Thymus (tissue), 14 donors: ENCODE measurements at places on chromosomes 5 and 9.

DNA sequence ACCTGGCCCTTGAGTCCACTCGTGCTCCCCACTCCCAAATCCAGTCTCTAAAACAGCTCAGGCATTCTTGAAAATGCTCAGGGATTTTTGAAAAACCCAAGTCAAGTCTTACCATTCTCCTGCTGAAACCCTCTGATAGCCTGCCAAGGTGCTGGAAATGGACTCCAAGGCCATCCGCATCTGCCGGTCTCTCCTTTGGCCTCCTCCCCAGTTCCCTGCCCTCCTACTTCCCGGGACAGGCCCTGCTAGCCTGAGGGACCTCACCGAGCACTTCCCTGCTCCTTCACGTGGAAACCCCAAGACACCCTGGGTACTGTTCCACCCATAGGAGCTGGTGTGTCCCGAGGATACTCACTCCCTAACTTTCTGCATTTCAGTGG lies 49.8 kb upstream of the GADD45G start:
- no peaks in the 10 kb centered on the region for H3K36me3 ChIP-seq
- no peak overlapping the region for H3K4me3 ChIP-seq
- H3K27me3 ChIP-seq, result no peaks in the 10 kb centered on the region
- peaks cover 53% of the 10 kb centered on the region for H3K4me1 ChIP-seq
- DNase-seq, result no peak
- H3K27ac ChIP-seq, result no peak overlapping the region

GRCh38 chr9:33264003-33264472 lies 470 bp downstream of the BAG1 start:
- H3K27ac ChIP-seq, result peak overlapping the region; percentile 58
- DNase-seq, result no peak
- no peaks in the 10 kb centered on the region for H3K27me3 ChIP-seq
- H3K4me1 ChIP-seq, result peaks cover 7% of the 10 kb centered on the region
- peaks cover 63% of the 10 kb centered on the region for H3K36me3 ChIP-seq
- peak overlapping the region; percentile 97 for H3K4me3 ChIP-seq

GRCh38 chr5:68000805-68001204 lies 214.8 kb upstream of the PIK3R1 start:
- H3K4me1 ChIP-seq, result no peaks in the 10 kb centered on the region
- no peak for DNase-seq
- H3K4me3 ChIP-seq, result no peak overlapping the region
- no peaks in the 10 kb centered on the region for H3K27me3 ChIP-seq

GRCh38 chr9:125241863-125242739 lies 958 bp upstream of the HSPA5 start:
- DNase-seq, result no peak
- H3K27ac ChIP-seq, result peak overlapping the region; percentile 79
- H3K27me3 ChIP-seq, result no peaks in the 10 kb centered on the region

DNA sequence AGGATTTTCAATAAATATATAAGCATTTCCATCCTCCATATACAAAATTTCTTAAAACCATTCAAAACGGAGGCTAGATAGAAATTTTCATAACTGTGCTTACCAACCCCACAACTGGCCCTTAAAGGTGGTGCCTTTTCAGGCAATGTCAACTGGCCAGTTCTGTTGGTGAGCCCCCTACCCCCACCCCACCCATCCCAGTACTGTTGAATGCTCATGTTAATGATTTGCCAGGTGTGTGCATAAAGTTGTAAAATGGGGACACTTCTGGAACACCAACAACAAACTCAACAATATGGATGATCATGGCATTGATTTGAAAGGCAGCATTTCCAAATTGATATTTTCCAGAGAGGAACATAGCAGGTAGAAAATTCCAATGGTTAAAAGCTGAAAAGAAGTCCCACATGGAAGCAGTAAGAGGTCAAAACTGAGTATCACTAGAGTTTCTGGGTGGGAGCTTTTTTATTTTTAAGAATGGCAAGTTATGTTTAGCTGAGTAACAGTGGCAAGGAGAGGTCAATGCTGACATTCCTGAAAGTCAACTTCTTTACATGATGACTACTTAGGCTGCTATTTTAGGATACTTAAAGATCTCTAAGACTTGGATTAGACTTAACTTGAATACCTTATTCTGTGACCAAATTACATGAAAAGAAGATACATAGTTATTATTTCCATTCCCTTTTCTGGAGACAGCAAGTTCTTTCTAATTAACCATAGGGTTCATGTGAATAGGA lies 2.7 kb downstream of the LEAP2 start:
- DNase-seq, result no peak
- H3K4me1 ChIP-seq, result no peaks in the 10 kb centered on the region
- no peak overlapping the region for H3K27ac ChIP-seq

DNA sequence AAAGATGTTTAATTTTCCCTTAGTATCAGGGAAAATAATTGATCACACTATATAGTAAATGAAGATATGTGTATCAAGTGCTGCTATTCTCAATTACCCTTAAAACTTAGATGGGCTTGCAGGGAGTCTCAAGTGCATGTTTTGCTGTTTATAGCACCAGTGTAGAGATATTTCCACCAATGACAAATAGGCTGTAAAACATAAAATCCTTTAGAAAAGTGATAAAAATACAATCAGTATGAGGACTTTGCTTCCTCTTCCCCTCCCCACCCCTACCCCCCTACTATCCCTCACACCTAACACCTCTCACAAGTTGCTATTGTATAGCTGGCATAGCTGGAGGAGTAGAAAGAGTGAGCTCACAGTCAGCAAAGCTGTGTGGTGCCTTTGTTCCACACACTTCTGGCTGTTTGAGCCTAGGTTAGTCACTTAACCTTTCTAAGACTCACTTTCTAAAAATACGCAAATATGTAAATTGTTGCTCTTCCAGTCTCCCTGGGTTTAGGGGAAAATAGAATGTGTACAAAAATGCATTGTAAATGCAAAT lies 93.1 kb downstream of the PDE4D start:
- no peaks in the 10 kb centered on the region for H3K27me3 ChIP-seq
- no peak for DNase-seq
- H3K4me1 ChIP-seq, result no peaks in the 10 kb centered on the region
- H3K27ac ChIP-seq, result no peak overlapping the region
- no peaks in the 10 kb centered on the region for H3K36me3 ChIP-seq

GRCh38 chr9:96420468-96421219 lies 2.5 kb upstream of the ZNF367 start:
- no peak overlapping the region for H3K4me3 ChIP-seq
- no peaks in the 10 kb centered on the region for H3K27me3 ChIP-seq
- H3K4me1 ChIP-seq, result peaks cover 4% of the 10 kb centered on the region
- no peak for DNase-seq
- H3K27ac ChIP-seq, result peak overlapping the region; percentile 31
- no peaks in the 10 kb centered on the region for H3K36me3 ChIP-seq

GRCh38 chr9:13127131-13127530 lies 152.4 kb downstream of the MPDZ start:
- no peak overlapping the region for H3K4me3 ChIP-seq
- H3K4me1 ChIP-seq, result no peaks in the 10 kb centered on the region
- no peaks in the 10 kb centered on the region for H3K27me3 ChIP-seq

DNA sequence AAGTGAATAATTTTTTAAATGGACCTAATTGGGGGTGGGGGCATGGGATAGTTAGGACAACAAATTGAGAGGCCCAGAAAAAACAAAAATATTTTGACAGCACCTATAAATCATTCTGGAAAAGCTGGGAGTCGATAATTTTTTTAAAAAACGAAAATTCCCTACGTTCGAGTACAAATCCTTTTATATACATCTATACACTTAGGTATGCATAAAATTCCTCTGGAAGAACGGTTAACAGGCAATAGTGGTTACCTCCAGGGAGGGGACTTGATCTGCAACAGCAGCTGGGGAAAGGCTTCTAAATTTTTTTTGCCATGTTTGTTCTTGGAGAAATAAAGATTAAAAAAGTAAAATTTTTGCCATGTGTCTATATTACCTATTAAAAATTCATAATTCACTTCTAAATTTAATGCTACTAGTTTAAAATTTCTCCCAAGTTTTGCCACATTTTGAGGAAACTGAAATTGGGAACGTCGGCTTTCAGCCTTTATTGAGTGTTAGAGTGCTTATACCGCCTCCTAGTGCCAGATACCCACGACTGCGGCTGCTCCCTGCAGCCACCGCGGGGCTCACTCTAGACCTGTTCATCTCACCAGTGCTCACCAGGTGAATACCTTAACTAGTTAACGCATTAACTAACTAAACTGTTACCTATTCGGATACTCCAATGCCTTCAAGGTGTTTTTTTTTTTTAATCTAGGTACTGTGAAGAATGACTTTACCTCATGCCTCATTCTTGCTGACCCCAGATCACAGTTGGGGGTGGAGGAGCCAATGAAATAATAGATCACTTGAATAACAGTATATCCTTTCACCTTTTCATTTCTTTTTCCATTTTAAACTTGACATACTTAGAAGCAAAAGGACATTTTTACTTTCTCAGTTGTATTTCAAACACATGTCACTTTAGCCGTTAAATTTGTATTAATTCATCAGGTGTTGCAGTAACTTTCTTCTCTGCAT lies 1.8 kb upstream of the BHMT start:
- no peak overlapping the region for H3K27ac ChIP-seq
- no peaks in the 10 kb centered on the region for H3K36me3 ChIP-seq
- peaks cover 11% of the 10 kb centered on the region for H3K4me1 ChIP-seq
- H3K27me3 ChIP-seq, result peaks cover 51% of the 10 kb centered on the region

DNA sequence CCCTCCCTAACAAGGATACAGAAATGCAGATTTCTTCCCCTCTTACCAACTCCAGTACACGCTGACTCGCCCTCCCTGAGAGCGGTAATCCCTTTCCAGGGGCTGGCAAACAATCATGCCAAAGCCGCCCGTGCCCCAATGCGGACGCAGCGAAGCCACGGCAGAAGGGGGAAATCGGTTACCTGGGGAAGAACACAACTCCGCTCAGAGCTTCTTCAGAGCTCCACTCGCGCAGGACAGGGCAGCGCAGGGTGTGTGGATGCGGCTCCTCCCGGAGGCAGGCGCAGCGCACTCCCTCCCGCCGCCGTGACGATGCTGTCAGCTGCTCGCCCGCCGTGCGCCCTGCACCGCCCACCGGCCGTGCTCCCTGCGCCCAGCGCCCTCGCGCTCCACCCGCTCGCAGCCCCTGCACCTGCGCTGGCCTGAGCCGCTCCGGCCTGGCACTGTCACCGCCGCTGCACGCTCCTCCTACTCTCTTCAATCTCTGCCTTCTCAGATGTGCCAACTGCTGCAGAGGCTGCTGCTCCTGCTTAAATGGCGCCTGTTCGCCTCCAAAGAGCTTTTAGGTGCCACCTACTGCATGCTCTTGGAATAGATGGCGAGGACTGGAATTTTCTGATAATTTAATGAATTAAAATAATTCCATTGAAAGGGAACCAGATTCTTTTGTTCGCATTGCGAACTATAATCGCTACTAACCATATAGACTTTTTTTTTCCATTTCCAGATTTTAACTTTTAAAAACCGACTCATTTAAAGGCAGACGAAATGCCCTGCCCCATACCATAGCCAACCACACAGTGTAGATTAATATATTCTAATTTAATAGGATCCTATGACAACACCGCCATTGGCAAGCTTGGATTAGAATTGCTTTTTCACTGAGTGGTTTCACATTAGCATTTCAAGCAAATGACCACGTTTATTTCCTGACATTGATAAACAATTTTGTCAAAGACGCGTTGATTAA lies at the start of gene DIRAS2:
TSS of gene DIRAS2 (minus strand) at position 255 of the 970 bp plus-strand sequence. CDS start 28,997 bp downstream, outside the sequence.
- H3K36me3 ChIP-seq, result no peaks in the 10 kb centered on the region
- peaks cover 47% of the 10 kb centered on the region for H3K27me3 ChIP-seq
- peak; percentile 63 for DNase-seq
- H3K4me1 ChIP-seq, result peaks cover 14% of the 10 kb centered on the region
- peak within 1 kb of the TSS; percentile 43 for H3K4me3 ChIP-seq

GRCh38 chr5:140544986-140545385 lies 2.5 kb upstream of the EIF4EBP3 start:
- no peaks in the 10 kb centered on the region for H3K27me3 ChIP-seq
- peaks cover 54% of the 10 kb centered on the region for H3K36me3 ChIP-seq
- H3K27ac ChIP-seq, result no peak overlapping the region

- H3K27me3 ChIP-seq, result no peaks in the 10 kb centered on the region
- no peak overlapping the region for H3K27ac ChIP-seq
- DNase-seq, result no peak
- no peaks in the 10 kb centered on the region for H3K4me1 ChIP-seq
- no peaks in the 10 kb centered on the region for H3K36me3 ChIP-seq
- H3K4me3 ChIP-seq, result no peak overlapping the region
Measured at GRCh38 chr5:75843319-75843718, 126.1 kb upstream of the POC5 start.

DNA sequence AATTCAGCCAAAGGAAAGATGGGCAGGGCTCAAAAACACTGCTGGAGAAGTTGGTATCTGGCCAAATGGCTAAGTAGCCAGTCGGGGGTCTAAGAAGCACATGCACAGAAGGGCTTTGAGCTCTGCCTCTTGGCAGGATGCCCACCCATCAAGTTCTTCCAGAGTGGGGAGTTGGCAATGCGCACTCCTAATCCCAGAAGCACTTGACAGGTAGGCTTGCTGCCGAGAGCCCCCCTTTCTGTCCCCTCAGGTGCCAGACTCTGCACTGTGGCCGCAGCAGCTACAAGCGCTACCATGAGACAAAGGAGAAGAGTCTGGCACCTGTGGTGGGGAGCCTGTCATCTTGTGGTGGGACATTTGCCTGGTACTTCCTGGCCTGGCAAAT lies 252.9 kb upstream of the SLC24A2 start:
- no peaks in the 10 kb centered on the region for H3K27me3 ChIP-seq
- H3K36me3 ChIP-seq, result no peaks in the 10 kb centered on the region
- no peak overlapping the region for H3K27ac ChIP-seq
- DNase-seq, result no peak
- H3K4me3 ChIP-seq, result no peak overlapping the region

- no peak for DNase-seq
- peak overlapping the region; percentile 55 for H3K4me3 ChIP-seq
- peak overlapping the region; percentile 89 for H3K27ac ChIP-seq
- peaks cover 32% of the 10 kb centered on the region for H3K4me1 ChIP-seq
- no peaks in the 10 kb centered on the region for H3K27me3 ChIP-seq
Measured at GRCh38 chr5:10760096-10760920, 726 bp downstream of the DAP start.

DNA sequence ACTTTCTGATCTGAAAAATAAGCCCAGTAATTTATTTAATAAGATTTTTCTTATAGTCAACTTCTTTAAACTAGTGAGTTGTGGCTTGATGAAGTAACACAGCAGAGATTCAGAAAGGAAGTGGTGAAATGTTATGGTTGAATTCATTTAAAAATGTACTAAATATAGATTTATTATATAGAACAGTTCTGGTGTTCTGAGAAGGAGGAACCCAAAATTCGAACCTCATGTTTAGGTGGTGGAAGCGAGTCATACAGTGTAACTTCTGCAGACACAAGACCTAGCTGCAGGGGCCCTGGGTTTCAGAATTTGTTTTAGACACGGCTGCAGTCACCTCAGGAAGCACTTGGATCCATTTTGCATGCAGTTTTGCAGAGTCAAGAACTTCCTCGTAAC lies 188.2 kb downstream of the TRIO start:
- no peak for DNase-seq
- no peak overlapping the region for H3K27ac ChIP-seq
- H3K4me3 ChIP-seq, result no peak overlapping the region
- H3K36me3 ChIP-seq, result peaks cover 7% of the 10 kb centered on the region
- no peaks in the 10 kb centered on the region for H3K27me3 ChIP-seq
- no peaks in the 10 kb centered on the region for H3K4me1 ChIP-seq
